Suppressor macrophage (primary cell): ENCODE measurements at places on chromosomes 12 and 14.

DNA sequence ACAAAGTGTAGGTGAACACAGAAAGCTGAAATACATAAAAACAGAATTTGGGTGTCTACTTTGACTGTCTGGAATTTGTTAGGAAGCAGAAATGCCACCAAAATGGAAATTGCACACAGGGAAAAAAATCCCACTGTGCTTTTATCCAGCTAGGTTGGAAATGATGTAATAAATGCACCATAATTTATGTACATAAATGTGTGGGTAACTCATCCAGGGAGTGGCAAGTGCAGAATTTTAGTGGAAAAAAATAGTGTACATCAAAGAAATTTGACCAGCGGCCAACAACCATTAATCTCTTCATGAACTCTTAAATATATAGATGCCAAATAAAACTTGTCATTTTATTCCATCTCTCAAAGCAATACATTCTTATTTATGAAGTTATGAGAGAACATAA is 105.6 kb downstream of the LLPH start:
- no peak for DNase-seq

DNA sequence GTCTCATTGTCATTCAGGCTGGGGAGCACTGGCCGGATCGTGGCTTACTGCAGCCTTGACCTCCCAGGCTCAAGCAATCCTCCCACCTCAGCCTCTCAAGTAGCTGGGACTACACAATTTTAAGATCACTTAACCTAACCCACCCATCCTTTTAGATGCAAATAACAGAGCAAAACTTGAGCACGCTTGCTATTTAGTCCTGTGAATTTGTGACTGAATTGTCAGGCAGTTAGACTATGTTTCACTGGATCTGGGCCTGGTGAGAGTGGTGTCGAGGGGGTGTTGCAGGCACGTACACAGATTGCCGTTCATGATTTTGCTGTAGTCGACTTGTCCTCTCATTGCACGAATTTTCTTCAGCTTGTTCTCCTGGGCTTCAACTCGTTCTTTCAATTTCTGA is 38.2 kb downstream of the ZFYVE21 start:
- no peak for DNase-seq

GRCh38 chr14:96203635-96204034 is 1.0 kb upstream of the BDKRB2 start:
- DNase-seq, result no peak

- DNase-seq, result peak; percentile 55
These were observed 944 bp downstream of the TXNRD1 start for GRCh38 chr12:104216521-104216924.

DNA sequence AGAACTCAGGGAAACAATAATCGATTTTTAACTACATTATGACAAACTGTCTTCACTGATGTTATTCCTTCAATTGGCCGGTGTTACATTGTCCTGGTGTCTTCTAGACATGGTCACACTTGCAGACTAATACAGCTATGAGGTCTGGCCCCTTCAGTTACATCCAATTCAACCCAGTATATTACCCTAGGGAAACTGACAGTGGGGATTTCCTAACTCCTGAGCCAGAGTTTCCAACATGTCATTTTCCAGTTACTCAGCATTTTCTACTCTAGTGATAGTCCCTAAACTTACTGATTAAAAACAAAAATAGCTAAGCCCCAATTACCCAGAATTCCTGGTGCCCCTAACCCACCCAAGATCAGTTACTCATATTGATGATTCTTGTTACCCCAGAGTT is 21.1 kb downstream of the IFNG start:
- DNase-seq, result peak; percentile 8

GRCh38 chr12:130031571-130032189 is 127.9 kb upstream of the TMEM132D start:
- peak; percentile 58 for DNase-seq

DNA sequence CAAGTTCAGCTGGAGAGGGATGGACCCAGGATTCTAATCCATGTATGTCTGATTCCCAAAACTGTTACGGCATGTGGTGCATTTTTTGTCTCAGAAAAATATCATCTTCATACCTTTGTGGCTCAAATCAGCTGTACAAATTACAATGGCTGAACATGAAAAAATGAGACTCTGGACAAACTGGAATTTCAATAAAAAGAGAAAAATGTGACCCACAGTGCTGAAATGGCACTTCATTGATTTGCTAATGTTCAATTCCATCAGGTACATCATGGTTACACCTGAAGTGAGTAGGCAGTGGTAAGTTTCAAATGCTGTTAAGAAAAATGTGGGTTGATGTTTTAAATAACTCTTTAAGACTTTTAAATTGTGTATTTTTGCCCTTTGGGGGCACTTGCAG is 165.6 kb upstream of the CAND1 start:
- DNase-seq, result no peak

GRCh38 chr12:69903548-69903947 is 78.5 kb downstream of the MYRFL start:
- no peak for DNase-seq

DNA sequence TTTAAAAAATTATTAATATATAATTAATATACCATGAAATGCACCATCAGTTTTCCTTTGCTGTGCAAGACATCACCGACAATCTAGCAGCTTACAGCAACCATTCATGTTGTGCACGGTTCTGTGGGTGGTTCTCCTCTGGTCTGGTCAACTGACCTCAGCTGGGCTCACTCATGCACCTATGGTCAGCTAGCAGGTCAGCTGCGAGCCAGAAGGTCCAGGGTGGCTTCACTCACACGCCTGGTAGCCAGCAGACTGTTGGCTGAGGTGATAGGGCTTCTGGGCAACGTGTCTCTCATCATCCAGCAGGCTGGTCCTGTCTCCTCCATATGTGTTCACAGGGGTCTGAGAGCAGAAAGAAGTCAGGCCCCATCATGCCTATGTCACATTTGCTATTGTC is 210.4 kb downstream of the KIF26A start:
- DNase-seq, result no peak

GRCh38 chr12:83142914-83143313 is 456.2 kb downstream of the TMTC2 start:
- no peak for DNase-seq

DNA sequence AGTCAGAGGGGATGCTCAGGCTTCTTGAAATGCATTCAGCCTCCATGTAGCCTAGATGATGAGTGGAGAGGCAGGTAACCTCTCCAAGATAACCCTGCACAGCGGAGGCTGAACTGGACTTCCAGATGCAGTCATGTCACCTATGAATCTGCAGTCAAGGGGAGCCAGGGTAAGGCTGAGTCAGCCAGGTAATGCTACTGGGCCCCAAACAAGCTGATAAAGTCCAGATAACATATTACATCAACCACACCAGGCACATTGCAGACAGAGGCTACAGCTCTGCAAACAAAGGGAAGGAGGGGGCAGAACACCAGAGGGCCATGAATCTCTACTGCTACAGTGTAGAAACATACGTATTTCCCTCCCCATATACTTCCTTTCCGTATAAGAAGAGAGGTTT is 14.0 kb downstream of the RNASE9 start:
- no peak for DNase-seq

DNA sequence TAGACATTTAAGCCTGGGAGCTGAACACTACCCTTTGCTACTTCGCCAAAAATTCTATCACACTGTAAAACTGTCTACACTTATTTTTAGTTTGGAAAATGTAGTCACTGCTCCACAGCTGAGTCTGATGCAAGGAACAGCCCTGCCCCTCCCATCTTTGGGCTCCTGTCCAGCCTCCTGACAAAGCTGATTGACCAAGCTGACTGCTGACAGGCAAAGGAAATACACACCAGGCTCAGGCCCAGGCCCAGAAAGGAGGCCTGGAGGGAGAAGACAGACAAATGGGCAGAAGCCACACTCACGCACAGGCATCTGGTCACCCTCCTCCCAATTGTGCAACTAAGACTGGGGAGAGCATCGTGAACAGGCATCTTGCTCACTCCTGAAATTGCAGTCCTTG is 55.3 kb downstream of the ISCA2 start:
- DNase-seq, result peak; percentile 48

DNA sequence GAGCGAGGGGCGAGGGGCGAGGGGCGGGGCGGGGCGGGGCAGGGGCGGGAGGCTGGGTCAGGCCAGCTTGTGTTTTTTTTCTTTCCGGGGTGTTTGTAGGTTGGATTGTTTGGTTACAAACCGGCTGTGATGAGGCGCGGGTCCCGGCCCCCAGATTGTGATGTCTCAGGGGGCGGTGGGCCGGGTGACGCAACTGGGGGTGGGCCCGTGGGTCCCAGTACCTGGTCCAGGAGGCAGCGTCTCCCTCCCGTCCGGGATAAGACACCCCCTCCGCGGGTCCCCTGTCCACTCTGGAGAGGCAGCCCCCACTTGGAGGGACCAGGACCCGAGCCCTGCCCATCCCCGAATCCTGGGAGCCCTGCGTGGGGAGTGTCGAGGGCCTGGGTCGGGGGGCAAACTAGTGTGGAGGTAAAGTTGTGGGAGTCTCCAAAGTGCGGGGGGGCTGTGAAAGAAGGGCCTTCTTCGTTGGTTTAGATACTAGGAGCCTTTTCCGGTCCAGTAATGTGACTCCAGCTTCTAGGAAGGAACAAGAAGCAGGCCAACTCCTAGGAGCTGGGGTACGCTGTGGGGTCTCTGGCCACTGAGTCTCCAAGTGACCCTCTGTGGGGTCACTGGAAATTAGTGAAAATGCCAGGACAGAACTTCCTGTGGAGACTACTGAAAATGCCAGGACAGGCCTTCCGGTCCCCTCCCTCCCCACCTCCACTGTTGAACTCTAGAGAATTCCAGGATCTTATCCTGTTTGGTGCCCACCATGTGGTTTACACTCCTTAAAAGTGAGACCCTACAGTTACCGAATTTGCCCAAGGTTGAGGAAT is 579 bp upstream of the CLMN start:
- DNase-seq, result no peak

- peak; percentile 71 for DNase-seq
These were observed at the start of gene GLS2 for GRCh38 chr12:56488041-56488955. TSS of gene GLS2 (minus strand) at chr12:56488161. CDS start at chr12:56488118, 43 bp downstream.

DNA sequence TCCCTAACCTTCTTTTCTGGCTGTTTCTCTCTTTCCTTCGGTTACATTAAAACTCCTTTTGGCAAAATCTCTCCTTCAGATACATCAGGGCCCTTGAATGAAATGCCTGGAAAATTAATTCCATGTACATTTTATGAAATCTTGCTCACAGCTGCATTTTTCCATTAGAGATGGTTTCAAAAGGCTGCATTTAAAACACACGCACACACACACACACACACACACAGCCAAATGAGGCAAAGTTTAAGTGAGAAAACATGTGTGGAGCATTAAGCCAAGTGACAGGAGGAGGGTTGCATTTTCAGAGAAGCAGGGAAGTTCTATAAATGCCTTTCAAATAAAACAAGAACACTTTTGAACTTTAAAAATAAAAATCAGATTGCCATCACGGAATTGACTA is 216.4 kb downstream of the LRIG3 start:
- DNase-seq, result no peak

GRCh38 chr12:124278389-124279101 is 16.3 kb upstream of the RFLNA start:
- DNase-seq, result no peak
